ENCODE measurements at places on chromosomes 2 and 18.
A peak's percentile ranks its signal among the peaks of the same experiment; 100 is the strongest.

GRCh38 chr18:61894751-61895524, 2.1 kb upstream of the RNF152 start:
- no peak for DNase-seq

GRCh38 chr2:35920061-35920460, 435.5 kb upstream of the CRIM1 start:
- no peak for DNase-seq

- peak; percentile 23 for DNase-seq
Measured at GRCh38 chr2:12303181-12304030, 413.3 kb upstream of the TRIB2 start.

DNA sequence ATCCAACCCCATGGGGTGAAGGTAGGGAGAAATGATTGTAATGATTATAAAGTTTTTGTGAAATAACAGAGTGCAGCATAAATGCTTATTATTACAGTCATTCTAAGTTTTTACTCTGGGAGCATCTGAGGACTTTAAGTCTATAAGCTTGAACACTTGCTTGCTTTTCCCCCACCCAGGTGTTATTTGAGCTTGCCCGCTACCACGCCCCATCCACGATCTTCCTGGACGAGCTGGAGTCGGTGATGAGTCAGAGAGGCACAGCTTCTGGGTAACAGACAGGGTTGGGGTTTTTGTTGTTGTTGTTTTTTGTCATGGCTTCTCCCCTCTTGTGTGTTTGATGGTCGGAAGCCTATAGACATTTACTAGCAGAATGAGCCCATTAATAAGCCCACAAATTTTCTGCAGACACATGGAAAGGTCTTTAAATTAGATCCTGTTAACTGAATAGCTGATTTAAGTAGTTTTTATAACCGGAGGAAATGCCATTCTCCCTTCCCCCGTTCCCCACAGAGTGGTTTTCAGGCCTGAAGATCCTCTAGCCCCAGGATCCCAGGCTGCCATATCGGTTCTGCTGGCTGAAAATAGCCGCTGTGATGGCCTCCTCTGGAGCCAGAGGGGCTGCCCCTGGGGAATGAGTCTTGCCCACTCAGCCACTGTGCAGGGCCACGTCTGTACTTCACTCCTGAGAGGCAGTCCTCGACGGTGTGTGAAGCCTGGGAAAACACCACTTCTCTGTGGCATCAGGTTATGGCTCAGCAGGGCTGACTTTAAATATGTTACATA, 39.9 kb upstream of the ELOA2 start:
- no peak for DNase-seq

- DNase-seq = peak; percentile 53
Measured at GRCh38 chr2:235766278-235766677, 272.4 kb downstream of the AGAP1 start.

- DNase-seq = peak; percentile 13
Measured at GRCh38 chr2:41414486-41415230, 633.2 kb upstream of the PKDCC start.

DNA sequence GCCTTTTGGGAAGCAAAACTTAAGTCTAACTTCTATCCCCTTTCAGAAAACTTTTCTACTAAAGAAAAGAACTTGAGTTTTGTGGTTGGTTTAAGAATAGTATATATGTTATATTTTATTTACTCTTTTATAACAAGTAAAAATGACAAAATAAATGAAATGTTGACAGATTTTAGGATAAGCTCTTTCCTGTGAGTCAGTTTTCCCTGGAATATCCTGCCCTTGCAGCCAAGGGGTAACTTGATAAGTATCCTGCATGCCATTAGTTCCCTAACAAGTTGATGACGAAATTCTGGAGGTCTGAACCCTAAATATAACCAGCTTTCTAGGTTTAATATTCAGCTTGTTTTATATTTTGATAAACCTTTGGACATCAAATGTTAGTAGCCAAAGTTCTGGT, 7.3 kb upstream of the HTR2B start:
- no peak for DNase-seq

DNA sequence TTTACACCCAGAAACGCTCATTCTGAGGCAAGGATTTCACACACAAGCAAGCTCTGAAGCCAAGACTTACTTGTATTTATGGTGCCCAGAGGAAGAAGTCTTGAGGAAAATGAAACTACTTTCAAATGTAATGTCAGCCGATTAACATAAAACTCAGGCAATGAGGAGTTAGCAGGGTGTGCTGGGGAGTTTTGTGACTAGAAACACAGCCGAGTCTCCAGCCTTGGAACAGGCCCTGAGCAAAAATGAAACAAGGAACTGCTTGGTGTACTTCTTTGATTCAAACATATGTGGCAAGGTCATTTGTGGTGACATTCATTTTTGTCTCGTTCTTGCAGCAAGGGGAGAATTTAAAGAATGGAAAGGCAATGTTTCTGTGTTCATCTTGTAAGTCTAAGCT, 4.5 kb downstream of the DYTN start:
- no peak for DNase-seq

- DNase-seq = no peak
Measured at GRCh38 chr18:62264984-62265383, 60.1 kb upstream of the TNFRSF11A start.

DNA sequence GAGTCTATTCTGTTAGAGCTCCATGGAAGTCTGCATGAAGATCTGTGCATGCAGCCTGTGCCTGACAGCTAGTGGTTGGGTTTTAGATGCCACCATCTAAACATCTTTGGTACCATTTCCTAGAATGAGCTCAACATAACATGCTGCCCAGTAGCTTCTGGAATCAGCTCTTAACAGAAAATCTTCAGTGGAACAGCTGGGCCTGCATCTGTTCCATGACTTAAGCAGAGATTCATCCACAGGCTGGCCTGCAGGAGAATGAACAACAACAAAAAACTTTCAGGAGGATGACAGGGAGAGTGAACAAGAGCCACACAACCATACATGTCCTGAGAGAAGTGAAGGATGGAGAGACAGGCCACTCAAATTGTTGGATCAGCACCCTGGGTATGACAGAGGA, 316.6 kb downstream of the RDH14 start:
- no peak for DNase-seq

DNA sequence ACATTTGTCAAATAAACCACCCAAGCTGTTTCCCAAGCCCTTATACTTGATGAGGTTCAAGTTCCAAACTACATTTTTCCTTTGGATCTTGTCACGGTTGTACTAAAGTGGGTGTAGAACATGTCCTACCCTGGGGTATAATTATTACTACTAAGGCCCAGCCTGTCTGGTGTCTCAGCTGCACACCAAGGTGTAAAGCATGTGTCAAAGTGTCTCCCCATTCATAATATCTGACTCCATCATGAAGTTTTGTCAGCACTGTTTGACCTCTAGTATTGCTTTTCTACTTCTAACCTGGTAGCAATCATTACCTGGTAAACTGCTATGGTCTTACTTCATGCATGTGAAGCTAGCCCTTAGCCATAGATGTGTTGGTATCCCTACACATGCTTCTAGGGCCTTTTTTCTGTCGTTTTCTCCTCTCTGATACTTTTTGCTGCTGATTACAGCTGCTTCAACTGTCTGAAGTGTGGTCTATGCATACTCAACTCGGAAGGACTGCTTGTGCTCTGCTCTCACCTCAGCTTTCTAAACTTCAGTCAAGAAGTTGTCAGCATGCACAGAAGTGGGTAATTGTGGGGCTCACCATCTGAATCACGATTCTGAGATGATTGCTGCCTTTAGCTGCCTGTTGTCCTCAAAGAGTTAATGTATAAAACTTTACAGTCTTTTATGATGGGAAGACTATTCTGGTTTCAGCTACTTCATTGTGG, 445.7 kb upstream of the TRIB2 start:
- no peak for DNase-seq

- DNase-seq = peak; percentile 85
Measured at GRCh38 chr2:230416061-230416721, at the start of gene SP100. Gene SP100, plus strand, starts transcription at chr2:230416201. Its CDS starts 96 bp downstream, at chr2:230416297.

DNA sequence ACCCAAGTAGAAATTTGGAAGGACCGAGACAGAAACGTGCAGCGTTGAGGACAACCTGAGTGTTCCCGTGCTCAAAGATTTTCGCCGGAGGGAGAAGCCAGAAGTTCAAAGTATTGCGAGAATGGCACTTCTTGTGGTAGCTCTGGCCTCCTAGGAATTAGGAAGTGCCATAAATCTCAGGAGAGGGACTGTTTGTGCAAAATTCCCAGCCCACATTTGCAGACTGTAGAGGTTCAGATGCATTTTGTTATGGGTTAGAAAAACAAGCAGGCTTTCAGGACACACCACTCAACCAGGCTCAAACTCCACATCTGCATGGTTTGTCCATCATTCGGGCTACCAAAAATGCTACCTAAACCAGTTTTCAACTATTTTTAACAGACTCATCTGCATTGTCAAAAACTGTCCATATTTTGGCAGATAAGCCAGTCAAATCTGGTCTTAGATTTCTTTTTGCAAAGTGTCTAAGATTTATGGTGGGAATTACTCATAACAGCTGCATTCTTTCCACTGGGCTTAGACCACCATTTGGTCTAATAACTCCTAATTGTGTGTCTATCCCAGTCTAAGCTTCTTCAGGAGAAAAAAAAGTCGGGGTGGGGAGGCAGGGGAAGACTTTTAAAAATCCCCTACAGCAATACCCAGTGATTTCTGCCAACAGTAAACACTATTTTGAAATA, 422.9 kb downstream of the ARHGAP15 start:
- no peak for DNase-seq

GRCh38 chr2:89825034-89825433, 1133.6 kb downstream of the RPIA start:
- DNase-seq = no peak

GRCh38 chr18:48673456-48673852, 134.6 kb downstream of the CTIF start:
- DNase-seq = no peak

GRCh38 chr2:68340226-68341061, 20.7 kb upstream of the CNRIP1 start:
- DNase-seq = no peak

DNA sequence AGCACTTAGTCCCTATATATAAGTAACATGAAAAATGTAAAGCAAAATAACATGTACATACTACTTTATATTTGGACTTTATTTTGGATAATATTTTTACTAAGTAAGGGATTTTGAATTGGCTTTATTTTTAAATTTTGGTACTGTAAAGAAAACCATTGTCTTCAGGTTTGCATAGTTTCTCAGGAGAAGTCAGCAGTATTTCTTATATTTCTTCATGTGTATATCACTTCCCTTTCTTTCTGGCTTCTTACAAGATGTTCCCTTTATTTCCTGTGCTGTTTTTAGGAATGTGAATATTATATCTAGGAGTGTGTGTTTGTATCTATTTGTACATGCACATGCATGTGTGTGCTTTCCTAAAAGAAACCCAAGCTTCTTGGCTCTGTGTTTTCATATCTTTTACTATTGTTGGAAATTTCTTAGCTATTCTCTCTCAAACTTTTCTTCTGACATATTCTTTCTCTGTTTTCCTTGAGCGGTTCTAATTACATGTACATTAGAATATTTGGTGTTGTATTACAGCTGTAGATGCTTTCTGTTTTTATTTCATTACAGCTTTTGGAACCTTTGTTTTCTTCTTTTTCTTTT, 1549.7 kb upstream of the ACVR2A start:
- DNase-seq = no peak

GRCh38 chr2:193463011-193463410, 1268.3 kb upstream of the TMEFF2 start:
- no peak for DNase-seq

DNA sequence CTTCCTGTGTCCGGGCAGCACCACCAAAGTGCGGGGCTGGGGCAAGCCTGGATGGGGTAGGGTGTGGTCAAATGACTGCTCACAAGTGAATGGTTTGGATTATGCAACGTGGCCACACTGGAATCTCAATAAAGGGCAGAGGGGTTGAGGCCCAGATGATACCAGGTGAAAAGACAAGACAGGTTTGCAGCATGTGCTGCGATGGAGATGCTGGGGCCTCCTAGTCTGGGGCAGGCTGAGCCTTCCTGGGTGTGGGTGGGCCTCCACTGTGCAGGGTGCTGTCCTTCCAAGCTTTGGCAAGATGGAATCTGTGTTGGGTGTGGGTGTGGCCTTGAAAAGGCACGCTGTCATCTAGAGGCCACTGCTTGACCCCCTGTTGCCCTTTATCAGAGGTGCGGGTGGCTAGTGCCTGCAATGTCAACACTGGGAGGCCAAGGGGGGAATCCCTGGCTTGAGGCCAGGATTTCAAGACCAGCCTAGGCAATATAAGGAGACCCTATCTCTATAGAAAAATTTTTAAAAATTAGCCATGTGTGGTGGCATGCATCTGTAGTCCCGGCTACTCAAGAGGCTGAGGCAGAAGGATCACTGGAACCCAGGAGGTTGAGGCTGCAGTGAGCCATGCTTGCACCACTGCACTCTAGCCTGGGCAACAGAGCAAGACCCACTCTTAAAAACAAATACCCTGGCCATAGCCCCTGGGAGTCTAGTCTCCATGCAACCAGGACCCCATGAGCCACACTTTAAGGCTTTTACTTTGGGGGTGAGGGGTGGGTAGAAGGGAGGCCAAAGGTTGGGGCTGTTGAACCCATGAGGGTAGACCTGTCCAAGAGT, 13.8 kb downstream of the RRM2 start:
- DNase-seq = no peak

DNA sequence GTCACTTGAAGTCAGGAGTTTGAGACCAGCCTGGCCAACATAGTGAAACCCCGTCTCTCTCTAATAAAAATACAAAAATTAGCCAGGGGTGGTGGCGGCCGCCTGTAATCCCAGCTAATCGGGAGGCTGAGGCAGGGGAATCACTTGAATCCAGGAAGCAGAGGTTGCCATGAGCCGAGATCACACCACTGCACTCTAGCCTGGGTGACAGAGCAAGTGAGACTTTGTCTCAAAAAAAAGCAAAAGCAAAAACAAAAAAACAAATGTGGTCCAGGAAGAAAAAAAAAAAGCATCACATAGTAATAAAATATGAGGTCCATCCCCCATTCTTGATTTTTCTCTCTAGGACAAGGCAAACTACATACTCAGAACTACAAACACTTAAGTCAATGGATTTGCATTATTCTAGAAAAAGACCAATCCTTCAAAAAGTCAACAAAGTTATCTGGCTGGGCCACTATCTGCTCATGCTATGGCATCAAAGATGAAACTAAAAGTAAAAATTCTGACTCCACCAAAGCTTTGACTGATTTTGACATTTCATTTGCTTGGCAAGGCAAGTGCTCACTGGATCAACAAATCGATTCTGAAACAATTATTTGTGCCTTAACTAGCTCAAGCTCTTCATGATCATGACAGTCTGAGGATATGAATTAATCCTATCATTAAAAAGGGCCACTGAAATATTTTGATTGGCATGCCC, 28.4 kb downstream of the MEX3C start:
- no peak for DNase-seq

- DNase-seq = no peak
Measured at GRCh38 chr2:108634011-108634410, 85.3 kb upstream of the RANBP2 start.

GRCh38 chr18:58180738-58181353, 136.8 kb downstream of the NEDD4L start:
- DNase-seq = peak; percentile 61

GRCh38 chr2:150166313-150167051, 321.0 kb downstream of the RND3 start:
- no peak for DNase-seq

- DNase-seq = no peak
Measured at GRCh38 chr18:69490813-69491212, 90.1 kb downstream of the DOK6 start.
